ENCODE measurements at places on chromosomes 5 and 9. TPM values are rescaled to one million over a fixed set of nuclear protein-coding genes. Genes with fewer than 3 reads are reported as not detected.

UAP1L1 gene
- total RNA-seq = 5.1 TPM

CCDC192 gene
- not detected for total RNA-seq

- peak overlapping the region; percentile 76 for H3K27ac ChIP-seq
- peaks cover 7% of the 10 kb centered on the region for H3K27me3 ChIP-seq
- no peaks in the 10 kb centered on the region for H3K36me3 ChIP-seq
- DNase-seq = no peak
- H3K4me3 ChIP-seq = no peak overlapping the region
- peaks cover 14% of the 10 kb centered on the region for H3K4me1 ChIP-seq
Measured at GRCh38 chr5:172010278-172010677, 3.8 kb upstream of the FBXW11 start.

SPINK9 gene
- not detected for total RNA-seq

Measured in glutamatergic neuron (in vitro differentiated cells).